ENCODE measurements at places on chromosomes 1 and 21. TPM values are rescaled to one million over a fixed set of nuclear protein-coding genes. Genes with fewer than 3 reads are reported as not detected.

The CYP4X1 gene
- 4.1 TPM for polyA plus RNA-seq

The ACTL8 gene
- polyA plus RNA-seq, result not detected

The APP gene
- polyA plus RNA-seq, result 242 TPM

The OR10T2 gene
- not detected for polyA plus RNA-seq

The ACTN2 gene
- polyA plus RNA-seq, result 2,228 TPM

The RHD gene
- 0.30 TPM for polyA plus RNA-seq
